Prostate gland (tissue), 2 donors: ENCODE measurements at places on chromosomes 7 and 10. TPM values are rescaled to one million over a fixed set of nuclear protein-coding genes. Genes with fewer than 3 reads are reported as not detected.

GRCh38 chr10:18142151-18142550, 1.9 kb downstream of the CACNB2 start:
- H3K27me3 ChIP-seq = no peaks in the 10 kb centered on the region
- H3K4me3 ChIP-seq = no peak overlapping the region
- no peaks in the 10 kb centered on the region for H3K4me1 ChIP-seq

DNA sequence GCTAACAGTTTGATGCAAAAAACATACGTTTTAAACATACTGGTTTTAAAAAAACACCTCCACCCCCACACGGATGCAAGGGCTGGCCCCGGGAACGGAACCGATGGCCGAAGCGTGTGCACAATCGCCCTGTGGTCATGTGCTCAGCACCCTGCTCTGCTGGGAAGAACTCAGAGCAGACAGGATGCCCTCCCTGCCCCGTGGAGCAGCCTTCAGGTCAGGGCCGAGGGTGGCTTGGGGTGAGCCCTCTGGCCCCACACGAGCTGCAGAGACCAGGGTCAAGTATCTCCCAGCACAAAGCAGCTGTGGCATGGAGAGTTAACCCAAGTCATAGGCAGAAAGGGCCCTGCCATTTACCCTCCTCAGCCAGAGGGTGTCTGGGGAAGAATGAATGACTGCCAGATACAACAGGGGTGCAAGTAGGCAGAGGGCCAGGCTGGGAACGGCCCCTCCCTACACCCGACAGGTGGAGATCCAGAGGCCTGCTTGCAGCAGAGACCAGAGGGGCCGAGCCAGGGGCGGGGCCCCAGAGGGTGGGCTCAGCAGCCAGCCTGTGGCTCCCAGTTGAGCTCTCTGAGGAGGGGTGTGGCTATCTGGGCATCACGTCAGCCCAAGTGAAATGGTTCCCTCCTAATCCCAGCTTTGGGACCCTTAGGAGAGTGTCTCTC, 56.8 kb downstream of the ZRANB1 start:
- H3K4me1 ChIP-seq = peaks cover 38% of the 10 kb centered on the region
- H3K27ac ChIP-seq = peak overlapping the region; percentile 72
- no peak overlapping the region for H3K4me3 ChIP-seq
- H3K27me3 ChIP-seq = no peaks in the 10 kb centered on the region
- H3K36me3 ChIP-seq = peaks cover 15% of the 10 kb centered on the region

DNA sequence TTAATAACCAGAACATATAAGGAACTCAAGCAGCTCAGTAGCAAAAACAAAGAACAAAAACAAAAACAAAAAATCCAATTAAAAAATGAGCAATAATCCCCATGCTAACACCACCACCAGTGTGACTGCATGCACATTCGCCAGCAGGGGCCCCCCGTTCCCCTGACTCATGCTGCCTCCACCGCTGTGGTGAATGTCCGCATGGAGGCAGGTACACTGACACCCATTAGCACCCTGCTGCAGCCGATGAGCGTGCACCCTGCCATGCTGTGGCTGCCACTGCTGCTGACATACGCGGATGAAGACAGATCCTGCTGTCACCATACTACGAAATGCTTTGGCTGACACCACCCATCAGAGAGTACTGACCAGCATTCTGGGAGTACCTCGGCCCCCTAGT, 321.6 kb upstream of the LRRTM3 start:
- H3K36me3 ChIP-seq = no peaks in the 10 kb centered on the region
- H3K4me1 ChIP-seq = no peaks in the 10 kb centered on the region
- no peak overlapping the region for H3K4me3 ChIP-seq
- no peak for DNase-seq
- no peak overlapping the region for H3K27ac ChIP-seq
- no peaks in the 10 kb centered on the region for H3K27me3 ChIP-seq

DNA sequence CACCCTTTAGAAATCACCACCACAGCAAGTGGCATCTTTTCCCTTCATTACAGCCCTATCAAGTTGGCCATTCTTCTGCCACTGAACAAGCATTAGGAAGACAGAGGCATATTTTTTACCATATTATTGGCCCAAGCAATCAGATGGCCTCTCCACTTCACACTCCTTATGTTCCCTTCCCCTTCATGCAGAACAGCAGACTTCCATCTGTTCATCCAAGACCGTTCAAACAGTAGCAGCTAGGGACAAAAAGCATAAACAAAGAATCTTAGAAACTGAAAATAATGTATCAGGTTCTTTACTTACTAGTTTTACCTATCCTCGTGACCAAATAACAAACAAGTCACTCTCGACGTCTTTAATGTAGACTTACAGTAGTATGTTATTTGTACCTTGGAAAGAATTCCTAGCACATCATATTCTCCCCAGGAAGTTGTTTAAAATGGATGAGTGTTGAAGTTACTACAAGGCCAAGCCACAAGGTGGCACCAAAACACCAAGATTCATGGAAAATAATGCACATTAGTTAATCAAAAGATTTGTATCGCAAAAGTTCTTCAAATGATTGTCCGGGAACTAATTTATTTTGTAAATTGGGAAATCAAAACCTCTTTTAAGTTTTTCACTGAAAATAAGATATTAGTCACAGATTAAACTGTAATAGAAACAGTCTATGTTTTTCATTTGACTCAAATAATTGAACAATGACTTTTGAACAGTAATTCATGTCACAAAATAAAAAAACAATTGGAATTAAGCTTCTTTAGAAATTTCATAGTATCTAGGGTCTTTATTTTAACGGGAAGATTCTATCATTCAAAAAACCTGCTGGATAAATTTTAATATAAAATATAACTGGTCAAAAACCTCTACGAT, 112.1 kb downstream of the VPS41 start:
- H3K27me3 ChIP-seq = no peaks in the 10 kb centered on the region
- H3K4me3 ChIP-seq = no peak overlapping the region
- no peaks in the 10 kb centered on the region for H3K36me3 ChIP-seq

GRCh38 chr10:78290131-78290750, 256.6 kb downstream of the RPS24 start:
- H3K4me3 ChIP-seq = no peak overlapping the region
- H3K36me3 ChIP-seq = no peaks in the 10 kb centered on the region
- H3K27me3 ChIP-seq = no peaks in the 10 kb centered on the region

- DNase-seq = no peak
- no peaks in the 10 kb centered on the region for H3K27me3 ChIP-seq
- no peaks in the 10 kb centered on the region for H3K36me3 ChIP-seq
These were observed 313.1 kb upstream of the ZNF32 start for GRCh38 chr10:43961523-43962345.

DNA sequence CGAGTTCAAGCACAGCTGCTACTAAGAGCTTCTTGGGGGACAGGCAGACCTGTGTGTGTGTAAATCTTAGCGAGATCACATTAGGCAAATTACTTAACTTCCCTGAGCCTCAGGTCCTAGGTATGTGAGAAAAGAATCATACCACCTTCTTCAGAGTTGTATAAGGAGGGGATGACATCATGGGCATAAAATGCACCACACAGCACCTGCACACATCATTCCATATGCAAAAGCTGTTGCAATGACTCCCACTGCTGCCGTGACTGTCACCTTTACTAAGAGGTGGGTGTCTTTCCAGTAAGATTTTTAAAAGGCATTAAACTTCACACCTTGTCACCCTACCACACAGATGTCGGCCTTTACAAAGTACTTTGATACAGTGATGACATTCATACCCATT, 146.0 kb downstream of the FANK1 start:
- DNase-seq = no peak
- no peaks in the 10 kb centered on the region for H3K4me1 ChIP-seq
- no peak overlapping the region for H3K27ac ChIP-seq
- H3K4me3 ChIP-seq = no peak overlapping the region

DNA sequence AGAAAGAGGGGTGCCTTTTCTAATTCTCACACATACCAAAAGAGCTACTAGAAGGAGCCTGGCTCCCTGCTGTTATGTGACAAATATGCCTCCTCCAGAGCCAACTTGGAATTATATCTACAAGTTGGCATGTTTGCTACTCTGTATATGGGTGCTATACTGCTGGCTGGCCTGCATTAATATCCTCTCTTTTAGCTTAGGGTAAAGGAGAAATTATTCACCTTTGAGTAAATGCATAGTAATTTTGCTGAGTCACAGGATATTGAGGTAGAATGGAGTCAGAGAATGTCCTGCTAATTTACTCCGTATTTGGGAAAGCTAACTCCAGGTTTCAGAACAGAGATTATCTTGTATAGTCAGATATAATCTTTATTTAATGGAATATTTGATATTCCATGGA, 24.2 kb upstream of the LIPN start:
- H3K27me3 ChIP-seq = no peaks in the 10 kb centered on the region
- no peak for DNase-seq
- no peaks in the 10 kb centered on the region for H3K4me1 ChIP-seq

DNA sequence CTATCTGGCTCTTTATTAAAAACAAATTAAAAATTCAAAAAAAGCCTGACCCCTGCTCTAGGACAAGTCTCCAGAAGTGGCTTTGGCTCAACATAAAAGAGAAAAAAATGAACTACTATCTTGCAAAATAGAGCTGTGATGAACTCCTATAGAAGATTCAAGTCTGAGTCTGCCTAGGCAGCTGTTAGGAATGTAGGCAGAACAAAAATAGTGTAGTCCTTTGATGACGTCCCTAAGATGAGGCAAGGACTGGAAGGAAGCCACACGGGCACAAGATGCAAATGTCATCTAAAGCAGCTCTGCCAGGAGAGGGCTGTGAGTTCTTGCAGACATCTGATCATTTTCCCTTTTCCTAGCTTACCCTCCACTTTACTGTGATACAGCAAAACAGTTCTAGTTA, 20.5 kb downstream of the ASNS start:
- DNase-seq = no peak
- no peak overlapping the region for H3K4me3 ChIP-seq
- no peaks in the 10 kb centered on the region for H3K4me1 ChIP-seq
- H3K27me3 ChIP-seq = no peaks in the 10 kb centered on the region
- no peak overlapping the region for H3K27ac ChIP-seq
- H3K36me3 ChIP-seq = no peaks in the 10 kb centered on the region

- H3K4me3 ChIP-seq = no peak overlapping the region
- no peaks in the 10 kb centered on the region for H3K36me3 ChIP-seq
- no peak for DNase-seq
- no peaks in the 10 kb centered on the region for H3K4me1 ChIP-seq
- H3K27ac ChIP-seq = no peak overlapping the region
These were observed 37.7 kb downstream of the HTRA1 start for GRCh38 chr10:122499012-122499411.

- H3K4me3 ChIP-seq = no peak overlapping the region
- DNase-seq = no peak
- no peaks in the 10 kb centered on the region for H3K27me3 ChIP-seq
- no peaks in the 10 kb centered on the region for H3K4me1 ChIP-seq
- no peak overlapping the region for H3K27ac ChIP-seq
These were observed 136.4 kb downstream of the KLF6 start for GRCh38 chr10:3648576-3648975.

DNA sequence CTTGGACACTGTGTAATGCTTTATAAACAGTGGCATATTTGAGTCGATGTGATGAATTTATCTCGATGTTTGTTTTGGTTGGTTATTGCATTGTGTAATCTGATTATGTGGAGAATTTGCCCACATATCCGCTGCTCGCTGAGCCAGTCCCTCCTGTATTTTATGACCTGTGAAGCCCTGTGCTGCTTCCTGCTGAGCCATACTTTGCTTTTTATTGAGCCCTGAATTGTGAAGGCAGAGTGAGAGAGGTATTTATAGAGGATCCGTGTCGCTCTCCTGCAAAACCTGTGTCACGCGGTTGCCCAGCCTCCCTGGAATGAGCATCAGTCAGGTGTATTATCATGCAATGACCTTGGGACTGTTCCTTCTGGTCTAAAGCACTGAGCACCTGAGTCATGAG, 253.7 kb downstream of the ARHGAP21 start:
- H3K4me1 ChIP-seq = peaks cover 9% of the 10 kb centered on the region
- no peaks in the 10 kb centered on the region for H3K27me3 ChIP-seq
- H3K4me3 ChIP-seq = no peak overlapping the region

DNA sequence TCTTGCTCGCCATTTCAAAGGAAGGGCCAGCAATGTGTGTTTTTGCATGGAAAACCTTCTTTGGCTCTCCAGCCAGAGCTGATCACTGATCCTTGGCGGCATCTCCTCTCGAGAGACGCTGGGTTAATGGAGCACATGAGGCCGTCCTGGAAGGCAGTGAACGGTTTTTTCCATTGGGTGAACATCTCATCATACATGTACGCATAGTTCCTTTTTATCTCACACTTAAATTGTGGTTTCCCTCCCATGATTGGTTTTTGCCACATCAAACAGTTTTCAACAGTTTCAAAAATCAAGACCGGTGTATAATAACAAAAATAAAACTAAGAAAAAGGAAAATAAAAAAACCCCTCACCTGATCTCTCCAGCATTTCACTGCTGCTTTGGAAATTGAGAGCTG, 276.4 kb downstream of the TCF7L2 start:
- no peak overlapping the region for H3K4me3 ChIP-seq
- no peaks in the 10 kb centered on the region for H3K4me1 ChIP-seq
- H3K27me3 ChIP-seq = no peaks in the 10 kb centered on the region
- H3K27ac ChIP-seq = no peak overlapping the region

GRCh38 chr10:113743594-113743993, 7.9 kb upstream of the PLEKHS1 start:
- DNase-seq = no peak
- H3K27ac ChIP-seq = no peak overlapping the region
- no peaks in the 10 kb centered on the region for H3K27me3 ChIP-seq
- no peak overlapping the region for H3K4me3 ChIP-seq

DNA sequence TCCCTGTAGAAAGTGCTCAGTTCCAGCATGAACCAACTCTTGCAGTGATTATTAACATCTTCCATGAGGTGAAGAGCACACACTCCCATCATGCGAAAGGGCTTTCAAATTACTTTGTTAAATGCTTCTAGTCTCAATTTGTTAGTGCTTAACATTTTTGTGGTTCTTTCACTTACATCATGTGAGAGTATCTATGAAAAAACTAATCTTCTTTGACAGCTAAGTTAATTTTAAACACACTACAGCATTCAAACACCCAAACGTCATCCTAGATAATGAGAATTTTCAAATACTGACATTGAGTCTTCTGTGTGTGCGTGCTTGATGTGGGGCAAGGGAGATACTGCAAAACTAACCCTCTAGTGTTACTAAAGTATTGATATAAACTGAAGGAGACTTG, 84.8 kb downstream of the ETV1 start:
- H3K27ac ChIP-seq = no peak overlapping the region
- H3K4me1 ChIP-seq = no peaks in the 10 kb centered on the region
- no peak overlapping the region for H3K4me3 ChIP-seq
- H3K27me3 ChIP-seq = no peaks in the 10 kb centered on the region
- DNase-seq = no peak

Gene PON3
- 9.5 TPM for total RNA-seq

Gene OR2A12
- not detected for total RNA-seq

Gene FAM25C
- not detected for total RNA-seq

Gene ACTL6B
- 2.4 TPM for total RNA-seq

Gene SLC18A3
- total RNA-seq = not detected

Gene C10orf143
- total RNA-seq = 5.6 TPM

Gene HMX2
- total RNA-seq = not detected

Gene ARMC3
- not detected for total RNA-seq
